ENCODE measurements at places on chromosomes 6 and 20.

DNA sequence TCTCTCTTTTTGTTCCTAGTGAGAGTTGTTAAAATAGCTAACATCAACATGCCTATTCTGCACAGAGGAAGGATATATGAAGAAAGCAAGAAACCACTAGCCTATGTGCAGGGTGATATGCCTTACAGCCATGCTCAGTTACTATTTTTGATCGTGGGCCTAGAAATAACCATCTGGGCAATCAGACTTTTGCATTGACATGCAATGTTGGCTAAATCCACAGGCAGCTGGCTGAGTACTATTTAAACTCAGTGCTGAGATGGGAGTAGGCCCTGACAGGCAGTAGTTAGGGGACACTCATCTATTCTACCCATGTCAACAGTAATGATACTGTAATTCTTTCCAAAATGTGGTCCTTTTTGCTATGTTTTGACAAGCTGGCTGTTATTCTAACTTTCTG is 89.6 kb downstream of the HDGFL1 start:
- no peak for DNase-seq

DNA sequence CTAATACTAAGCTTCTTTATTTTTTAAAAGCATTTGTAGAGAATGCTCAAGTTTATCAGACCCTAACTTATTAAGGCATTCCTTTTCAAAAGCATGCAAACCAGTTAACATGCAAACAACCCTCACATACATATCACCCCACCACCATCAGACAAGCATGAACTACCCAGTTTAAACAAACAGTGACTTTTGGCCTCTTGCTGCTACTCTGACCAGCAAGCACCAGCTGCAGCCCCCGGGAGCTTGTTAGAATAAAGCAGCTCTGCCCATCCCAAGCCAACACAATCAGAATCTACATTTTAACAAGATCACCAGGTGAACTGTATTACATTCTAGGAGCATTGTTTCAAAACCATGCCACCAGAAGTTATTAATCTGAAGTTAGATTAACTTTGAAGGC is 5.9 kb upstream of the NUP153 start:
- DNase-seq = no peak

GRCh38 chr20:15455279-15455678 is 1117.9 kb upstream of the FLRT3 start:
- DNase-seq = no peak

DNA sequence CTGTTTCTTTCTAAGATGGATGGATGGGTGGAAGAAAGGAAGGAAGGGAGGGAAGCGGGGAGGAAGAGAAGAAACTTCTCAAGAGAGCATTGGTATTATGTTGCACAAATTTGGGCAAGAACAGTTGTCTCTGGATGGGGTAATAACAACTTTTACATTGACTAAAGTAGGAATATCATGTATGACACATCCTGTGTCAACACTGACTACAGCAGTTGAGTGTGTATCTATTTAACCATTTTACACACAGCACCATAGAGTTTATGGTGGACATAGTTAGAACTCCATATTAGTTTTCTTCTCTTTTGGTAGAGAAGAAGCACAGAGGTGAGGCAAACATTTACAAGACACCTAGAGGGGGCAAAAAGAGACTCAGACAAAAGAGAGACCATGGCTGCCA is 44.2 kb upstream of the RNF146 start:
- no peak for DNase-seq

DNA sequence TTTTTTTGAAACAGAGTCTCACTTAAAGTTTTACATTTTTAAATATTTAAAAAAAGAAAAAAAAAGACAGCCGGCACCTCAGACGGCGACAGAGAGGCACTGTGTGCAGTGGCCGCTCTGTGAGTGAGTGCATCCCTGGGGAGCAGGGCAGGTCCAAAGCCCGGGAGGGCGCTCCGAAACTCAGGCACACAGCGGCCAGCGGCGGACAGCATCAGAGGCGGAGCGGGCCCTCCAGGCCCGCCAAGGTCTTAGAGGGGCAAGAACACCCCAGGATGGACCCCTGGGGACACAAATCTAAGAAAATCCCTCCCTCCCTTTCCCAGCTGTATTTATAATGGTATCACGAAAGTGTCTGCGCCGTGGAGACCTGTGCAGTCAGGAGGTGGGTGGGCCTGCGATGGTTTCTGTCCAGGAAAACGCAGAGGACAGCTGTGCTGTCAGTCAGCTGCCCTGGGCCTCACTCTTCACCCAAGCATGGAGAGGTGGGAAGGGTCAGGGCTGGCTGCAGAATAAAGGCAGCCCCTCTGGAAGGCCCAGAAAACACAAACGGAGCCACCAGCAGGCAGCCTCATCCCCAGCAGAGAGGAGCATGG is 43.8 kb downstream of the TAF4 start:
- DNase-seq = no peak

- DNase-seq = no peak
Observed at GRCh38 chr6:117463762-117464665, 18.5 kb upstream of the DCBLD1 start.

GRCh38 chr6:162157167-162157870 is 570.2 kb downstream of the PRKN start:
- DNase-seq = no peak

GRCh38 chr6:150492941-150493340 is 106.7 kb upstream of the PLEKHG1 start:
- DNase-seq = no peak

DNA sequence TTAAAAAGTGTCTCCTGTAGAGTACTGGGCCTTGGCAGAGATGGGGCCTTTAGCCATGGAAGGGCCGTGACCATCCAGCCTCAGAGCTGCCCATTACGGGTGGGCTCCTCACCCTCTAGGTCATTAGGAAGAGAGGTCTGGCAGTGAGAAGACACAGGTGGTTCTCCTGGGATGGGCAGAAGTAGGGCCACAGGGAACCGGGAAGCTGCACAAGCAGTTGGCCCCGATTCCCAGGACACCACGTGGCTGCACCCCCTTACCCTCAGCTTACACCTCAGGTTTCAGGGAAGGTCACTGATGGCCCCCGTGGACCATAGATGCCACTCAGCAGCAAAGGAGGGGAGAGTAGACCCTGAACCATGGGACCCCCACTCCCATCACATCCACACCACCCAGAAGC is 1.6 kb downstream of the RAET1G start:
- DNase-seq = no peak

GRCh38 chr6:98832284-98833056 is 1.9 kb upstream of the POU3F2 start:
- DNase-seq = no peak

GRCh38 chr6:71268735-71269437 is 19.7 kb upstream of the OGFRL1 start:
- DNase-seq = no peak

GRCh38 chr6:12538881-12539357 is 177.6 kb upstream of the PHACTR1 start:
- no peak for DNase-seq

GRCh38 chr6:77650098-77650663 is 2.7 kb upstream of the MEI4 start:
- DNase-seq = peak; percentile 78

GRCh38 chr20:45404438-45404837 is 3.7 kb upstream of the DBNDD2 start:
- DNase-seq = no peak

DNA sequence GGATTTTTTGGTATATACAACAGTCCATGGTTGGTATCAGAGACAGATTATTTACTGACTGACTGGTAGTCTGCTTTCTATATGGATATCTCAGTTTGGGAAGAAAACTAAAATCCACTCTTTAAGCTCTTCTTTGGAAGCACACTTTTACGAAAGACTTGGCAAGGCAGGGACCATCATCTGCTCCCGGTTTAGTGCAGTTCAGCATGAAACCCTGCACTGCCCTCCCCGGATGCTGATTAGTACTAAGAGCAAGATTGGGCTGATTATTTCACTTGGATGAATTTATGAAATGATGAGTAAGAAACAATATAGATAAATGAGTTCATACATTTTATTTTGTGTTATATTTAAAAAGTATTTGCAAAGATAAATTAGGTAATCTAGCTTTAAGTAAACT is 56.3 kb downstream of the RGS17 start:
- no peak for DNase-seq

DNA sequence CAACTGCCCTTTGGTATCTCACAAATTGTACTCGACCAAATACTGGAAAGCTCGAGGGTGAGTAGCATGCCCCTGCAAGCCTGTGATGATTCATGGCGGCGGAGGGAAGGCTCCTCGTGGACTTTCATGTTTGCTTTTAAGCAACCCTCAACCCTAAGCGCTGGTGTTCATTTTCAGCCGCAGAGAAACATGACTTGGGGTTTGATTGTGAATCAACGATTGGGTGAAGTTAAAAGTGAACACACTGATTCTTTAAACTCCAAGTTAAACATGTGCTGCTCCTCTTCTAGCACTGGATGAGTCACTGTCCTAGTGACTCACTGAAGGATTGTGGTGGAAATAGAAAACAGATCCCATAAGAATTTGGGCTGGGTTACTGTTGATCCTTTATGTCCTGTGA is 8.3 kb downstream of the CD109 start:
- no peak for DNase-seq

DNA sequence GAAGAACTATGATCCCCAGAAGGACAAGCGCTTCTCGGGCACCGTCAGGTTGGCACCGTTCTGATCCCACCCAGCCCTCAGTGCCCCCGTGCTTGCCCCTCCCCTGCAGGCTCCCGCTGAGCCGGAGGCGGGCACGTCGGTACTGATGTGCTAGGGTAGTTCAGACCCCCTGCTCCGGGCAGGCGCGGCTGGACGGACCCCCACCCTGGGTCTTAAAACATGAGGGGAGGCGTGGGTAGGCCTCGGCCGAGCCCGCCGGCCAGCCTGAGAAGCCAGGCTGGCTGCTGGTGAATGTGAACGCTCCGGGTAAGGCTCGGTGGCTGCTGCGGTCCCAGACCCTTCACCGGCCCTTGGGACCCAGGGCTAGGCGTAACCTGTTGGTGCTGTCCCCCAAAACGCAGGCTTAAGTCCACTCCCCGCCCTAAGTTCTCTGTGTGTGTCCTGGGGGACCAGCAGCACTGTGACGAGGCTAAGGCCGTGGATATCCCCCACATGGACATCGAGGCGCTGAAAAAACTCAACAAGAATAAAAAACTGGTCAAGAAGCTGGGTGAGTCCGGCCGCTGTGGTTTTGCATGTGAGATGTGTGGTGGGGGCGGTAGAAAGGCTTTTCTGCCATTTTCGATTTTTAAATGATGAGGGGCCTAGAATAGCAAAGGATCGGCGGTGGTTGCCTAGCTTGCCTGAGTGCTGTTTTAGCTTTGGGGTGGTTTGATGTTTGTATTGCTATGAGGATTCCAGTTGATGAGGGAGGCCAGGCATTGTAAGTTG is 964 bp downstream of the RPL10A start:
- no peak for DNase-seq

DNA sequence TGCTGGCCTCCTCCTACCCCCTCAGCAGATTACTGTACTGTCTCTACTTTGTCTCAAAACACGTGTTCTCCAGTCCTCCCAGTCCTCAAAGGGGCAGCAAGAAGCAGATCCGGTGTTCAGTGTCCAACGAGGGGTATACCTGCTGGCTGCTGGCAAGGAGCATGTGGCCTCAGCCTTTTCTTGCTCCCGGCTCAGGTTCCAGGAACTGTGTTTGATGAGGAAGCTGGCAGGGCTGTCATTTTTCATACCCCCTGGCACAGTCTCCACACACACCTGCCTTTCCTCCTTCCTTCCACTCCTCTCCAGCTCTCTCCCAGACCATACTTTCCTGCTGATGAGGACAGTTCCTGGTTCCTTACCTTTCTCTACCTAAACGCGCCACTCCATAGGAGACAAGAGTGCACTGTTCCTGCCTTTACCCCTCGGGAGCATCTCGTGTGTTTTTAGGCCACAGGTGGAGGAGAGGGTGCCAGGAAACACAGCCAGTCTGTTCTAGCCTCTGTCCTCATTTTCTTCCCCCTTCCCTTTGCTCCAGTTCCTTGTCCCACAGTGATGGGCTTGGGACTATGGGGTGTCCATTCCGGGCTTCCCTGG is 77.2 kb downstream of the SSR1 start:
- no peak for DNase-seq

GRCh38 chr6:152879681-152880080 is 103.2 kb downstream of the FBXO5 start:
- DNase-seq = no peak

DNA sequence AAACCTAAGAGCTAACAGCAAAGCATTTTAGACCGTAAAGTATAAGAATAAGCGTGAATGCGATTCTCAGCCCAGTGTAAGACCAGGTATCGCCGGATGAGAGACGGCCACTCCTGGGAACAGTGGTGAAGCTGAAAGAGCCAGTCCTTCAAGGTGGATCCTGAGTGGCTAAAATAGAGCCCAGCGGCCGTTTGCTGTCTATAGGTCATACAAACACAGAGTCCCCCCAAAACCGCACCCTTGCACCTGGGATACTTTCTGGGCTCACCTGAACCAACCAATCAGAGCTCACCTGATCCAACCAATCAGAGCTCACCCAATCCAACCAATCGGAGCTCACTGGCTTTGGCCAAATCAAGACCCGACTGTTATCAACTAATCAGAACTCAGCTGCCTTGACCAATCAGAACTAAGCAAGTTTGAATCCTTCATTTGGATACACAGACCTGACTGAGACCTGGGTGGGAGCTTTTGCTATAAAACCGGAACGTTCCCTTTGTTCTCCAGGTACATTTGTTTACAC is 248.2 kb downstream of the DLL1 start:
- DNase-seq = no peak

DNA sequence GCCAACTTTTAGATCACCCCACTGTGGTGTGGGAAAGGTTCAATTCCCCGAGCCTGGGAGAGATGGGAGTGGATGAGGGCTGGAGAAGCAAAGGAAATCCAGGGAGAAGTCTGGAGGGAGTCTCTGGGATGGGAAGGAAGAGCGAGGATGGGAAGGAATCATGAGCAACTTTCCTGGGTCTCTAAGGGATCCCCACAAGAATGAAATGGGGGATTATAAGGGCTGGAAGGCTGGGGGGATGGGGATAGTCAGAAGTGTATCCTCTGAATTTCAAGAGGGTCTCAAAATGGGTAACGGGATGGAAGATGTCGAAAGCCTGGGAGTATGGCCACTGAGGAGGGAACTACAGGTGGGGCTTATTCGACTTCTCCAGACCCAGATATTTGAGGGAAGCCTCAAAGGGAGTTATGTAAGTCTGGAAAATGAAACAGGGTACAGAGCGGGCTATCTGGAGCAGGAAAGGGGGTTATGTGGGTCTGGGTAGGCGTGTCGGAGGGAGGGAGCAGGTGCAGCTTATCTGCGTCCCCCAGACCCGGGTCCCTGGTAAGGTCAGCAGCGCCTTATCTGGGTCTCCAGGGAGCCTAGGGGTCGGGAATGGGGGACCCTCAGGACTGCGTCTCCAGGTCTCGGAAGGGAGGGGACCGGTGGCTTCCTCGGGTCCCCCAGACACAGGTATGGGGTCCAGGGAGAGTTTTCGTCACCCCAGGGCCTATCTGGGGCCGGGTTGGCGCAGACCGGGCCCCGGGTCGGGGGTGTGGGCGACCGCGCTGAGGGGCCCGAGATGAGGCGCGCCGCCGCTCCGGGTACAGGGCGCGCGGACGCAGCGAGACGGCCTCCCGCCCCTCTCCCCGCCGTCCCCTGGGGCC is 550 bp downstream of the PLAGL2 start:
- DNase-seq = no peak

GRCh38 chr6:130769861-130770260 is 57.3 kb upstream of the SMLR1 start:
- no peak for DNase-seq

Data from iPS DF 19.7 (cell line).